ENCODE measurements at places on chromosomes 5 and 9.

GRCh38 chr5:64887910-64888309 lies 119.2 kb downstream of the CWC27 start:
- DNase-seq: no peak

- DNase-seq: peak; percentile 68
These were observed 2.0 kb upstream of the ANP32B start for GRCh38 chr9:97980918-97981845.

- no peak for DNase-seq
These were observed 16.8 kb downstream of the C9orf57 start for GRCh38 chr9:72043576-72043975.

DNA sequence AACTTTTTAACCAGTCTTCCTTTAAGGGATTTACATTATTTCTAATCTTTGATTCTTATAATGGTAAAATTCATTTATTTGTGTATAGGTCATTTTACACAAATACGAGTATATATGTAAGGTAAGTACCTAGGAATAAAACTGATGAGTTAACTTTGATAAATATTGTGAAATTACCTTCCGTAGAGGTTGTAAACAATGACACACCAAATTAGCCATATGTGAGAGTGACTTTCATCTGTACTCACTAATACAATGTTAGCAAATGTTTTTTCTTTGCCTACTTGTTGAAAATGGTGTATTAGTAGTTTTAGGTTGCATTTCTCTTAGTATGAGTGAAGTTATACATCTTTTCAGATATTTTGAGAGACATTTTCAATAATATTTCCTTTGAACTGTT lies 42.6 kb upstream of the TSLP start:
- no peak for DNase-seq

DNA sequence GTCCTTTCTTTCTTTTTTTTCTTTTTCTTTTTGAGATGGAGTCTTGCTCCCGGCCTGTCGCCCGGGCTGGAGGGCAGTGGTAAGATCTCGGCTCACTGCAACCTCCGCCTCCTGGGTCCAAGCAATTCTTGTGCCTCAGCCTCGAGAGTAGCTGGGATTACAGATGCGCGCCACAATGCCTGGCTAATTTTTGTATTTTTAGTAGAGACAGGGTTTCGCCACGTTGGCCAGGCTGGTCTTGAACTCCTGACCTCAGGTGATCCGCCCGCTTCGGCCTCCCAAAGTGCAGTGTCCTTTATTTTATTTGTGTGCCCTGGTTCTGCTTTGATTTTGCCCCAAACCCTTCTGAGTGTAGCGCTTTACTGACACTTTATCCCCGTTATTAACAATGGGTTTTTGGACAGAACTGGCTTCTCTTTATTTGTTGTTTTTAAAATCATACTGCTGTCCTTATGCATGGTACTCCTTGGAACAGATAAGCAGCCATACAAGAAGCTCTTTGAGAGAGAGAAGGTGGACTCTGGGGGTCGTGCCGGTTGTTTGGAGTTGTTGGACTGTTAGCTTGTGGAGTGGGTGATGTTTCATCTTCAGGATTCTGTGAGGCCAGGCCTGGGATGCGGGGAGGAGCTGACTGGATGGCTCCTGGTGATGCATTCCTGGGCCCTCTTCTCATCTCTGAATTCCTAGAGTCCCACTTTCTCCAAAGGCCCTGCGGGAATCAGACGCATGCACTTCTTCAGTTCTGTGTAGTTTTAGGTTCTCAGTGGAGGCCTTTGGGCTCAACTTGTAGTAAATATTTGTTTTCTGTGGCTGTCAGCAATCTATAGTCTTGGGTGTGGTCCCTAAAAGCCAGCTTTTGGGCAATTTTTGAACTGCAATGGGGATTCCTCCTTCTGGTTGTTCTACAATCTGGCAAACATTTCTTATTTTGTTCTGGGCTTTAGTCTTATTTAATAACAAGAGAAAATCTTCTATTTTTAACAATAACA lies 47.8 kb downstream of the PTTG1 start:
- DNase-seq: no peak

DNA sequence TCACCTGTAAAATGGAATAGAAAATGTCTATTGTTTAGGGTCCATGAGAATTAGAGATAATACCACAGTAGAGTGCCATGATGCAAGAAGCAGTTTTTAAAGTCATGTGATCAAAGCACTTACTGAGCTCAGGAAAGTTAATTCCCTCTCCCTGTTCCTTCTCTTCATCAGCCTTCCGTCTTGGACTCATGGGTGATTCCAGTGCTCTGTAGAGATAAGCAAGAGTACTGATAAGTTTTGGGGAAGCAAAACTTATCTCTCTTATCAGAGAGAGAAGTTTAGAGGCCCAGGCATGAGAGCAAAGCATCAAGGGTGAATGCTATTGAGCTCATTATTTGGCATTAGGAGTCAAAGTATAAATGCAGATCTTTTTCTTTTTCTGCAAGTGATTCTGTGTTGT lies 410.1 kb downstream of the AGTPBP1 start:
- DNase-seq: no peak

DNA sequence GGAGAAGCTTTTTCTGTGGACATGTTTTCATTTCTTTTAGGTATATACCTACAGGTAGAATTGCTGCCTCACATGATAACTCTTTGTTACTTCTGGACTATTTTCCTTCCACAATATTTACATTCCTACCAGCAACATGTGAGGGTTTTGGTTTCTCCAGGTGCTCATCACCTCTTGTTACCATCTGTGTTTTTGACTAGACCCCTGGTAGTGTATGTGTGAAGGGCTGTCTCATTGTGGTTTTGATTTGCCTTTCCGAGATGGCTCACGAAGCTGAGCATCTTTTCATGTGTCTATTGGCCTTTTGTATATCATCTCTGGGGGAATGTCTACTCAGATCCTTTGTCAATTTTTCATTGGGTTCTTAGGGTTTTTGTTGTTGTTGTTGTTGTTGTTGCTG lies 17.2 kb upstream of the RANBP17 start:
- no peak for DNase-seq

GRCh38 chr5:143008809-143009521 lies 238.8 kb downstream of the ARHGAP26 start:
- no peak for DNase-seq

DNA sequence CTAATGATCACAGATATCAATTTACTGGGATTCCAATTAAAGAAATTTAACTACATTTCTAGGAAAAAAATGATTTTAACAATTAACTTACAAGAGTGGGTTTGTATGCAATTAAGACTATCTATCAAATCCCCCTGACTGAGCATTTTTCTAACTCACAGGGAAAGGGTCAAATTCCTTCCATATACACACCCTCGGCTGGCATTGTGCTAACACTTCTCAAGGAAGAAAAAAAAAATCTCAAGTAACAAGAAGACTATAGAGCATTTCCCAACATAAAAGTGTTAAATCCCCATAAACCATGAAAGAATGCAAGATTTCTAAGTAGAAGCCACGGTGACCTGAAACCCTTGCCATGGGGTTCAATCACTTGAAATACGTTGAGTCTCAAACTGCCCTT lies 368.8 kb downstream of the GLIS3 start:
- DNase-seq: no peak

GRCh38 chr9:4237748-4238511 lies 61.9 kb downstream of the GLIS3 start:
- DNase-seq: no peak

- DNase-seq: no peak
These were observed 156.3 kb downstream of the GOLPH3 start for GRCh38 chr5:32017692-32018367.

DNA sequence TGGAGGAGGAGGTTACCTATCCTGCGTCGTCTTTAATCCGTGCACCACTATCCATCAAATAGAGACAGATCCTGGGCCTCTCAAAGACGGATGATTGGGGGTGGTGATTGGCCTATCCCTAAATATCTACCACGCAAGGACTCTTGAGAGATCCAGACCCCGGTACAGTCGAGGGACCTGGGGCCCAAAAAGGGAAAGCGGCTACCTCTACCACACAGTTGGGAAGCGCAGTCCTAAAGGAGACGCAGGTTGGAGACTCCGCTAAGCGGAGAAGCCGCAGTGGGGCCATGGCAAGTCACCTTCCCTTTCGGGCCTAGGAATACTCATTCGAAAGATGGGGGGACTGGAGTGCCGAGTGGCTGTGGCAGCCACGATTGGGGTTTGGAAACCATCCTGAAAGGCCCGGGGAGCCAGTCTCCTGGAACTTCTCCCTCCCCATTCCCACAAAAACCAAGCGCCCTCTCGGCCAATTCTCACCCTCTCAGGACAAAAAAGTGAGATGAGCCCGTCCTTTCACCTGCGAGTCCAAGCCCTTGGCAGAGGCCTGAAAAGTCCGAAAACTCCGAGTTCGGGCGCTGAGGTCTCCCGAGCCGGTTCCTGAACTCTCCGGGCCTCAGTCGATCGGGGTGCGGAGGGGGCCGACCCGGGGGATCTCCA lies 499 bp upstream of the FOXE1 start:
- no peak for DNase-seq

DNA sequence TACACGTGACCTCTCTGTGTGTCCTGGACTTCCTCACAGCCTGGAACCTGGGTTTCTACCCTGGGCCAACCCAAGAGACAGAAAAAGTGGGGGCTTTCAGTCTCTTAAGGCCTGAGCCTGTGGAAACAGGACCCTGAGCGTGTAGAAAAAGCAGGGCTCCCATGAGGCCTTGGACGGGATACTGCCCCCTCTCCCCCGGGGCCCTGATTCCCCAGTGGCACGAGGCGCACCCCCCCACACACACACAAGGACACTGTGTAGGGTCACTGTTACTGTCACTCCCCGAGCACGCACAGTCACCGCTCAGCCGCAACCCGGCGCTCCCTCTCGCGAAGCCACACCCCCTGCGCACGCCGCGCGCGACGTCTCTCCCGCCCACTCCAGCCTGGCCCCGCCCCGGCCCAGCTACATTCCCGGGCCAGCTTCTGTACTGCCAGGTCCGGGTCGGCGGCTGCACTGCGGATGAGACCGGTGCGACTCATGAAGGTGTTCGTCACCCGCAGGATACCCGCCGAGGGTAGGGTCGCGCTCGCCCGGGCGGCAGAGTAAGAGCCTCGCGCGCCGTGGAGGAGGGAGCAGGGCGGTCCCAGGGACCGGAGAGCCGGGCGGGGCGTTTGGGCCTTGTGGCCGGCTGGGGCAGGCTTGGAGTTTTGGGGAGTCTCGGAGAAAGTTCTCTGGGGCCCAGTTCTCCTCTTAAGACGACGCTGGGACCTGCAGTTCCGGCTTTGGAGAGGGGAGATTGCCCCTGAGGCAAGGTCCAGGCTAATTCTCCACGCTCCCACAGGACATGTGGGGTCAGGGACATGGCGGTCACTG lies at the start of gene GRHPR:
GRHPR (plus strand) TSS at position 408 of the 816 bp plus-strand sequence; CDS start at position 463, 55 bp downstream.
- DNase-seq: peak; percentile 94

GRCh38 chr5:16483361-16483760 lies 17.8 kb upstream of the ZNF622 start:
- no peak for DNase-seq

DNA sequence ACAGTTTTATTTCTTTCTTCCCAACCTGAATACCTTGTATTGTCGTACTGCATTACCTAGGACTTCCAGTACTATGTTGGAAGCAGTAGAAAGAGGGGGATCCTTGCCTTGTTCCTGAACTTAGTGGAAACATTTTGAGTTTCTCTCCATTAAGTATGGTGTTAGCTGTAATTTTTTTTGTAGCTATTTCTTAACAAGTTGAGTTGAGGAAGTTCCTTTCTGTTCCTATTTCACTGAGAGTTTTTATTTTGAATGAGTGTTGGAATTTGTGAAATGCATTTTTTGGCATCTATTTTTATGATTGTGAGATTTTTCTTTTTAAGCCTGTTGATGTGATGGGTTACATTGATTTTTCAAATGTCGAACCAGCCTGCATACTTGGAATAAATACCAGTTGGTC lies 49.0 kb downstream of the FSD1L start:
- DNase-seq: no peak

- no peak for DNase-seq
These were observed 204.1 kb upstream of the CLINT1 start for GRCh38 chr5:158063052-158063451.

DNA sequence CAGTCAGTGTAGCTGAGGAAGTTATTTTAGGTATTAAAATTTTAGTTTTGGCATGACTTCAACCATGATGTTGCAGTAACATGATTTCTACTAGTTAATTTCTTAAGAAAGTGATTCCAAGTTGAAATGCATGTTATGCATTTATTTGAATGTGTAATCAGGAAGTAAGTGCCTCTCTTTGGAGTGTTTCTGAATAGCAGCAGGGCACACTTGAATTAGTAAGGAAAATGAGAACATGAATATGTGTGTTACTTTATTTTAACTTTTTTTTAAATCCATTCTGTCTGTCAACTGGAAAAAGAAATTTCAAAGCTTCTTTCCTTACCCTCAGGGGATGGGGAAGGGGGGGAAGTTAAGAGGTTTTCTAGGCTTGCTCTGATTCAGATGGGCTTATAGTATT lies 40.4 kb downstream of the CTNNA1 start:
- no peak for DNase-seq

- no peak for DNase-seq
These were observed 28.8 kb downstream of the ANXA6 start for GRCh38 chr5:151128817-151129216.

DNA sequence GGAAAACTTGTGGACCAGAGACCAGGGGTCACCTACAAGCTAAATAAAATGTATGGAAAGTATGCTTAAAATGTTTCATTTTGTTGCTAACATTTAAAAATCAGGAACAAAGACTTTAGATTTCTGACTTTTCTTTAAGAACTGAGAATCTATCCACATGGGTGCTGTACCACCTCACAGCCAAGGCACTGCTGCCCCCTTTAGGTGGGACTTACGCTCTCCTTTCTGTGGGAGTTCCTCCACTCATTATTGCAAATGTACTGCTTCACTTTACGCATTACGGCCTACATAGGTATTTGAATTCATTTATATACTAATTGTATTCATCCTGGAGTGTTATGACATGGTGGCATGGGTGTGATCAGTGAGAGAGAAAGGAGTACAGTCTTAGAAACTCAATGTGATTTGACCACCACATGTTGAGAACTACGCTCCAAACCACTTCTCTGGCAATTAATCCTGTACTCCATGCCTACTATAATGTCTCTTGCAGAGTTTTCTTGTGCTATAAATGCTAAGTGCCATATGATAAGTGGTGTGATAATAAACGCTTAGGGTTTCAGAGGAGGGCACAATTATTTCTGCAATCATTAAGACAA lies 24.7 kb upstream of the CETN3 start:
- DNase-seq: peak; percentile 27

- no peak for DNase-seq
These were observed 12.9 kb downstream of the NFIB start for GRCh38 chr9:14301006-14301405.

DNA sequence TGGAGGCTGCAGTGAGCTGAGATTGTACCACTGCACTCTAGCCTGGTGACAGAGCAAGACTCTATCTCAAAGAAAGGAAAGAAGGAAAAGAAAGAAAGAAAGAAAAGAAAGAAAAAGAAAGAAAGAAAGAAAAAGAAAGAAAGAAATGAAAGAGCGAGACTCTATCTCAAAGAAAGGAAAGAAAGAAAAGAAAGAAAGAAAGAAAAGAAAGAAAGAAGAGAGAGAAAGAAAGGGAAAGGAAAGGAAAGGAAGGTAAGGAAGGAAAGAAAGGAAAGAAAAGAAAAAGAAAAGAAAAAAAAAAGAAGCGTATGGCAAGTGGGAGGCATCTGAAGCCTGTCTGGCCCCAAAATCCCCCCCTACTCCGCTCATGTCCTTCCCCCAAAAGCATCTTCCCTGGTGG lies 182.3 kb upstream of the MSX2 start:
- DNase-seq: no peak

All from putamen (tissue), 1 donor.